Common myeloid progenitor, CD34-positive (primary cell): ENCODE measurements at places on chromosomes 1 and 21.
A peak's percentile ranks its signal among the peaks of the same experiment; 100 is the strongest.

GRCh38 chr1:56525489-56526041, 53.8 kb downstream of the PLPP3 start:
- DNase-seq = peak; percentile 39

DNA sequence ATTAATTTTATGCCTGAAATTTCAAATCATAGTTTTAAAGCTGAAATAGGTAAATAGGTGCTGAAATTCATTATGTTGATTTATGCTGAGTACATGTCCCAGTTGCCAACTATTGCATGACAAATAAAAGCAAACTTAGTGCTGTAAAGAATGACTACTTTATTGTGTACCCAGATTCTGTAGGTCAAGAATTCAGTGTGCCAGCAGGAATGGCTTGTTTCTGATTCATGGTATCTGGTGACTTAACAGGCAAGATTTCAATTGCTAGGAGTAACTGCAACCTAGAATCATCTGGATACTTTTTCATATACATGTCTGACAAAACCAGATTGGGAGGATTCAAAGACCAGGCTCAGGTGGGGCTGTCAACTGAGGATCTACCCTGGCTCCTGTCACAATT, 678.4 kb upstream of the ADAMTS5 start:
- no peak for DNase-seq

GRCh38 chr21:16800536-16801275, 712.1 kb upstream of the CXADR start:
- no peak for DNase-seq

- no peak for DNase-seq
These were observed 430.5 kb downstream of the MRPL39 start for GRCh38 chr21:25176637-25177412.

GRCh38 chr1:909861-910310, 13.8 kb upstream of the SAMD11 start:
- DNase-seq = no peak
